Esophagus squamous epithelium (tissue), 5 donors: ENCODE measurements at places on chromosomes 7 and 10.

- no peak overlapping the region for H3K4me3 ChIP-seq
- peaks cover 30% of the 10 kb centered on the region for H3K4me1 ChIP-seq
- DNase-seq, result no peak
These were observed 1.0 kb upstream of the KNDC1 start for GRCh38 chr10:133158756-133159610.

DNA sequence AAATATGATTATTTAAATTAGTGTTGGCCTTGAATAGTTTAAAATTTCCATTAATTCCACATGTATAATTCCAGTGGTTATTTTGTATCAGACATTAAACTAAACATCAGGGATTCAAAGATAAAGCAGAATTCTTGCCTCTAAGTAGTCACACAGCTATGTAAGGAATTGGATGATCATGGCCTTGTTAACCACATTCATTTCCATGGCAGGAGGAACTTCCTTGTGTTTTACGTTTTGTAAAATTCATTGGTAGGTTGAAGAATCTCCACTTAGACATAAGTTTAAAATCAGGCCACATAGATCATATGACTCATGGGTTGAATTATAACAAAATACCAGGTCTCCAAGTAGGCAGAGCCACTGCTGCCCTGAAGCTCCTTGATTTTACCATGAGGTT lies 289.7 kb downstream of the PLXDC2 start:
- no peaks in the 10 kb centered on the region for H3K36me3 ChIP-seq
- no peak overlapping the region for H3K4me3 ChIP-seq
- H3K27ac ChIP-seq, result no peak overlapping the region
- H3K27me3 ChIP-seq, result no peaks in the 10 kb centered on the region
- DNase-seq, result no peak

GRCh38 chr7:81514546-81514945 lies 255.3 kb downstream of the HGF start:
- no peak overlapping the region for H3K4me3 ChIP-seq
- H3K36me3 ChIP-seq, result no peaks in the 10 kb centered on the region
- H3K27me3 ChIP-seq, result no peaks in the 10 kb centered on the region

GRCh38 chr10:131660427-131660826 lies 240.4 kb upstream of the PPP2R2D start:
- no peaks in the 10 kb centered on the region for H3K27me3 ChIP-seq
- no peak for DNase-seq
- no peak overlapping the region for H3K27ac ChIP-seq
- no peaks in the 10 kb centered on the region for H3K36me3 ChIP-seq
- H3K4me1 ChIP-seq, result no peaks in the 10 kb centered on the region

DNA sequence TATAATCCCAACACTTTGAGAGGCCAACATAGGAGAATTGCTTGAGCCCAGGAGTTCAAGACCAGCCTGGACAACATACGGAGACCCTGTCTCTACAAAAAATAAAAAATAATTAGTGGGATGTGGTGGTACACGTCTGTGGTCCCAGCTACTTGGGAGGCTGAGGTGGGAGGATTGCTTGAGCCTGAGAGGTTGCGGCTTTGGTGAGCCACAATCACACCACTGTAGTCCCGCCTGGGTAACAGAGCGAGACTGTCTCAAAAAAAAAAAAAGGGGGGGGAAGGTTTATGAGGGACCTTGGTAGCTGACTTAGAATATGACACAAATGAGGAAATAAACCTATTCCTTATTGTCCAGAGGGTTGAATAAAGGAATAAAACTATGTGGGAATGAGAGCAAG lies 30.8 kb downstream of the SCD start:
- DNase-seq, result no peak
- no peaks in the 10 kb centered on the region for H3K27me3 ChIP-seq
- H3K36me3 ChIP-seq, result no peaks in the 10 kb centered on the region
- no peak overlapping the region for H3K4me3 ChIP-seq

GRCh38 chr10:61363006-61363405 lies 90.2 kb downstream of the TMEM26 start:
- H3K36me3 ChIP-seq, result no peaks in the 10 kb centered on the region
- H3K4me3 ChIP-seq, result no peak overlapping the region
- no peak overlapping the region for H3K27ac ChIP-seq

GRCh38 chr10:114603948-114604347 lies 54.1 kb downstream of the ABLIM1 start:
- no peak for DNase-seq
- no peak overlapping the region for H3K4me3 ChIP-seq
- H3K4me1 ChIP-seq, result peaks cover 24% of the 10 kb centered on the region
- H3K27ac ChIP-seq, result peak overlapping the region; percentile 87

DNA sequence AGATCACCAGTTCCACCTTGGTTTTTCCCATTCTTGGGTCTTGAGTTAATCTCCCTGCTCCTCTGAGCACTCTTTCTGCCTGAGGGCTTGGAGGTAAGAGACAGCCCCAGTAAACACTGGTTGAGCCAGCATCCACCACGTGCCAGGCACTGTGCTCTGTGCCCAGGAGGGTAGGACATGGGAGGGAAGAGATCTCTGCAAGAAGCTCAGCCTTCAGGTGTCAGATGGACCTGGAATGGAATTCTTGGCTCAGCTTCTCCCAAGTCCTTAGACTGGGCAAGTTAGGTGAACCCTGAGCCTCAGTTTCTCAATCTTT lies 2.5 kb downstream of the ZYX start:
- no peaks in the 10 kb centered on the region for H3K27me3 ChIP-seq
- H3K4me1 ChIP-seq, result peaks cover 61% of the 10 kb centered on the region
- peak overlapping the region; percentile 93 for H3K27ac ChIP-seq
- peaks cover 6% of the 10 kb centered on the region for H3K36me3 ChIP-seq

- H3K27me3 ChIP-seq, result no peaks in the 10 kb centered on the region
- H3K27ac ChIP-seq, result no peak overlapping the region
- no peaks in the 10 kb centered on the region for H3K36me3 ChIP-seq
- H3K4me1 ChIP-seq, result no peaks in the 10 kb centered on the region
These were observed 889.3 kb upstream of the CELF2 start for GRCh38 chr10:10128387-10128786.

DNA sequence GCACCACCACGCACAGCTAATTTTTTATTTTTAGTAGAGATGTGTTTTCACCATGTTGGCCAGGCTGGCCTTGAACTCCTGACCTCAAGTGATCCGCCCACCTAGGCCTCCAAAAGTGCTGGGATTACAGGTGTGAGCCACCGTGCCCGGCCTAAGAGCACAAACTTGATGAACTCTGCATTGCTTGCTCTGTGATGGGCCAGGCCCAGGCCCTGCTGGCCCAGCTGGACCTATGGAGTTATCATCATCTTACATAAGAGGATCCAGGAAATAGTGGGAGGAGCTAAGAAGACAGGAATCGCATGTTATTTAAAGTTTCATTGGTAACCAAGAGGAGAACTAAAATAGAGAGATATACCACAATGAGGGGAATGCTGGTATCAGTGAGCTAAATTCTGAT lies 86.9 kb downstream of the DAGLB start:
- no peaks in the 10 kb centered on the region for H3K27me3 ChIP-seq
- H3K4me1 ChIP-seq, result no peaks in the 10 kb centered on the region
- H3K36me3 ChIP-seq, result no peaks in the 10 kb centered on the region

GRCh38 chr10:84493951-84494848 lies 165.8 kb downstream of the CCSER2 start:
- no peak overlapping the region for H3K4me3 ChIP-seq
- no peaks in the 10 kb centered on the region for H3K36me3 ChIP-seq
- DNase-seq, result no peak
- H3K27me3 ChIP-seq, result no peaks in the 10 kb centered on the region
- no peak overlapping the region for H3K27ac ChIP-seq

- H3K4me3 ChIP-seq, result no peak overlapping the region
- DNase-seq, result no peak
- H3K27ac ChIP-seq, result no peak overlapping the region
- H3K27me3 ChIP-seq, result peaks cover 38% of the 10 kb centered on the region
- peaks cover 41% of the 10 kb centered on the region for H3K4me1 ChIP-seq
These were observed 23.1 kb downstream of the KCP start for GRCh38 chr7:128887169-128888038.

DNA sequence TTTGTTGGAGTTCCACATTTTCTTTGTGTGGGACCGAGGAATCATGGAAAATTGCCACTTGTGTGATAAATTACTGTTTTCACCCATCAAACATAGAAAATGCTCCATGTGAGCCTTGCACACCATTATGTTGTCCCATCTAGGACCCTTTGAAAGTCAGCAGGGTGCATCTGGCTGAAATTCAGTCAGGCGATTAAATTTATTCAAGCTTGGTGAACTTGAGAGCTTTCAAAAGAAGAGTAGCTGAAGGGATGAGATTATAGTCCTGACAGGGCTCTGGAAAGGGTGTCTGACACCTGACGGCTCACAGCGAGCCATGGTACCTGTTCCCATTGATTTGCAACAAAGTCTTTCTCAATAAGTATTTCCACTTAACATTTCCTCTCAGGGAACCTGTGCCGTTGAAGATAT lies 399.7 kb upstream of the ETV1 start:
- H3K4me1 ChIP-seq, result no peaks in the 10 kb centered on the region
- H3K27ac ChIP-seq, result no peak overlapping the region
- H3K4me3 ChIP-seq, result no peak overlapping the region
- no peaks in the 10 kb centered on the region for H3K27me3 ChIP-seq
